ENCODE measurements at places on chromosomes 4 and X.

DNA sequence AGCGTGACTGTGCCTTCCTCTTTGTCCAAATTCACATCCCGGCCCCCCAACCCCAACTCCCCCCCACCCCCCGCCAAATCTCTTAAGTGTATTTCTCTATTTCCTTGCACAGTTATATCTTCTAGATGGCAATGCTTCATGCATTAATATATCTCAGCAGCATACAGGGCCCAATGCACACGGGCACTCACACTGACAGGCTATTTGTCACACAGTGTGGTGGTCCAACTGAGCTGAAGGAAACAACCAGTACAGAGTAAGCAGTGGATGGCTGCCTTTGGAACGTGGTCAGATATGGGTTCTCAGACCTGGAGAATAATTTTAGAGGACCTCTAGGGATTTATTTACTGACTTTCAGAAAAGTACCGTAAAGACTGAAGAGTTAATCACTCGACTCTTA, 681 bp downstream of the EXOC1 start:
- DNase-seq: no peak

DNA sequence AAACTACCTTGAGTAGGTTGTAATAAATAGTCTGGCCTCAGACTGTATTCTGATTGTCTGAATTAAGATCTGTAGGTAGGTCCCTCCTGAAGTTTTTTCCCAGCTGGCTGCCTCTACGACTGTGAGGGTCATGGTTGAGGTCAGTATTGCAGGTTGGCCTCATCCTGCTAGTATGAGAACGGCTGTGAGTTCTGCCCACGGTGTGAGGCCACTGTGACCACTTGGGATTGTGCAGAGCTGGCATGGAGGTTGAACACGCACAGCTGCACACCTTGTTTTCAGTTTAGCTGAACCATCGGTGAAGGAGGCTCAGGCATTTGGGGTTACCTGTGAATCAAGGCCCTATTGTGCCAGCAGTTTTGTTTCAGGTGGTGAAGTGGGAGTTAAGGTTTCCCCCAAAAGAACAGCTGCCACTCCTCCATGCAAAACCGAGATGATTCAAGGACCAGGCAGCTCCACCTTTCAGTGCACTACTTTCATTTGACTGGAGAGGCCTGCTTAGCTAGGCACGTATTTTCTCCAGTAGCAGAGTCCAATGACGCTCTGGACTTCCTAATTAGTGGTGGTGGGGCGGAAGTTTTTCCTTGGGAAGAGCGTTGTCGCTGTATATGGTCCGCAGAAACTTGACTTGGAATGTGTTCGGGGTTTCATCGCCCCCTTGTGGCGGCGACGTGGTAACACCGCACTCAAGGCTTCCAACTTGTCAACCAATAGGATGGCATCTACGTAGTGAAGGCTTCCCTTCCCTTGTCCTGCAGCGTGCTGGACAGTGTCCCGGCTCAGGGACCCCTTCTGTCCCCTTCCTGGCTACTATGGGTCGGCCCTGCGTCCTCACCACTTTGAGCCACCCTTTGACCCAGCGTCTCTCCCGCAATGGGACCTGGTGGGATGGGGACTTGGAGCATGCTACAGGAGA, 13.8 kb downstream of the CMC4 start:
- peak; percentile 47 for DNase-seq

DNA sequence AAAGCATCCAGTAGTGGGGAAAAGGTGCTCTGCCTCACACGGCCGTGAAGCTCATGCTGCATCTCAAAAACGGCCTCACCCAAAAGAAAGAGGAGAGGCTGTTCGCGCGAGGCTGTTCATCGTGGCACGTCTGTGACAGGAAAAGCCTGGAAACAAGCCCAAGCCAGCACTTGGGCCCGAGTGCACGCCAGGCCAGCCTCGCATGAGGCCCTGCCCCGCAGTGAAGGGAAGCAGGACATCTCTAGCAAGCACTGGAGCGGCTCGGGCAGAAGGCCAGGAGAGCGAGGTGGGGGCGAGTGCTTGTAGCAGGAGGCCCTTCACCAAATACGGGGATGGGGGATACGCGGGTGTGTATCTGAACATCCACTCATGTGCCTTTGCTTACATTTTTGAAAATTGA, 39.9 kb upstream of the MXD4 start:
- no peak for DNase-seq

- DNase-seq: no peak
Measured at GRCh38 chr4:78613522-78614321, 62.2 kb downstream of the ANXA3 start.

DNA sequence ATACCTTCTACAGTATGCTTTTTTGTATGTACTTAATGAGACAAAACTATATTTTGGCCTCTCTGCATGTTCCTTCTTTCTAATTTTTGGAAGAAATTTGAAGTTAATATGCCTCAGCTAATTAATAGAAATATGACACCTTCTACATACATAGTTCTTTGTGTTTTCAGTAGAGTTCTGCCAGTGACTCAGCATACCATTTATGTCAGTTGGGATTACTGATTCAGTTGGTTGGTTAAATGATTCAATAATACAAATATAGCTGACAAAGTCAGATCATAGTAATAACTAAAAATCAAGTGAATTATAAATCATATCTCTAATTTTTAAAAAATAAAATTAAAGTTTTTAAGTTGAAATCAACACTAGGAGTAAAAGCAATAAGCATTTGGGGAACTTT, 16.8 kb downstream of the BTC start:
- no peak for DNase-seq

DNA sequence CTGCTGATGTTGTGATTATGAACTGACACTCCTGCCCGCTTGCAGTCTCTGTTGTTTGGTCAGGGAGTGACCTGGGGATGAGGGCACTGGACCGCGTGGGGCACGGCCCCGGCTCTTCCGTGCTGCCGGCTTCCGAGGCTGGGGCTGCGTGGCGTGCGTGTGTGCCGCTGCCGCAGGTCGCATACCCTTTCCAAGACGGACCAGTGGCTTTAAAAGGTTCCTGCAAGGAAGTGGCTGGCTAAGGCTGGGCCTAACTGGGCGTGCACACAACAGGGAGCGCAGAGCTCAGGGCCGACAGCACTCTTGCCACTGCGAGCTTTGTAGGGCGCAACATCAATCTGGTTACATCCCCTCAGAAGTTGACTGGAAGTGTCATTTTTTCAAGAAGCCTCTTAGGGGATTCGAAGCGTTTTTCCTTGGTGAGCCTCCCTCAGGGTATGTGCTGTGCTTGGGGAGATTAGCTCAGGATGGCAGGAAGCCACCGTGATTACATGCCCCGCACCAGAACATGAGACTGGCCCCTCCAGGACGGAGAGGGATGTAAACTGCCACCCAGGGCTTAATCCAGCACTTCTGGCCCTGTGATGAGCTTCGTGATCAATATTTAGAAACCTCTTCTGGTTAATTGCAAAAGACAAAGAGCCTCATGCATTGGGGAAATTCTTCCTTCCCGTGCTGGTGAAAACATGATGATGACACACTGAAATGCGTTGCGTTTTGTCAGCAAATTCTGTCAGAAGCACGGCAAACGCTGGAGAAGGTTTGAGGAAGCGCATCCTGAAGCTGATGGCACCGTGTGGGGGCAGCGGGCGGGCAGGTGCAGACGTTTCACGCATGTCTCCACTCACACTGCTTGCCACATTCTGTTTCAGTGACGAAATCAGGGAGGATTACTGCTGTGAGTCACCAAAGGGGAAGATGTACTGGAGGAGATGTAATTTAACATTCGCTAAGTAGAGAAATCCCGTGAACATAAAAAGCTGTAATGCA, 11.1 kb downstream of the MAEA start:
- no peak for DNase-seq

GRCh38 chrX:38929966-38930421, 128.7 kb downstream of the MID1IP1 start:
- no peak for DNase-seq

Measured in CD4-positive, alpha-beta memory T cell (primary cell).